NCI-H446 (cell line): ENCODE measurements at places on chromosomes 12 and 14.

DNA sequence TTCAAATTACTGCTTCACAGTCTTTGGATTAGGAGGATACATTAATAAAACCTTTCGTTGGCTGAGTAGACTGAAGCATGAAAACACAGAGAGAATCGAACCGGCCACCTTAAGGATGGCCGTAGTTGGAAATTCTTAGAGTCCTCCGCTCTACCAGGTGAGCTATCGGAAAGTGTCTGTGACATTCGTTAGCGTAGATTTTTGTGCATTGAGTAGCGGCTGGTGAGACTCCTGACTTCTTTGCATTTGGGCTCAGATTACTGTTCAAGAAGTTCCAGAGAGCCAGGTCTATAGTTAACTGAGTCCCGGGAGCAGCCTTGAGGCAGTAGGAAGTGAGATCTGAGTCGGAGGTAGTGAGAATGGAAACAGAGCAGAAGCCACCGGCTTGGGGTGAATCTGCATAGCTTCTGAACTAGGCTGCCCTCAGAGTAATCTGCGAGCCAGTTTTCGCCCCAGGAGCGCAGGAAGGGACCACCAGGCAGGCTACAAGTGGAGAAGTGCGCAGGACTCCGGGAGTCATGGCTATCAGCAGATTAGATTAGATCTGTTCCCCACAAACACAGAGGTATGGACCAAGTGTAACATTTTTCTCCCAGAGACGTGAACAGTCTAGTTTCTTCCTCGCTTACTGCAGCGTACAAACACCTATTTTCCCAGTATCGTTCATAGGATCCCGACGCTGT lies 11.0 kb downstream of the OR6S1 start:
- DNase-seq: peak; percentile 47

GRCh38 chr14:63357841-63358240 lies 39.1 kb upstream of the GPHB5 start:
- DNase-seq: no peak

DNA sequence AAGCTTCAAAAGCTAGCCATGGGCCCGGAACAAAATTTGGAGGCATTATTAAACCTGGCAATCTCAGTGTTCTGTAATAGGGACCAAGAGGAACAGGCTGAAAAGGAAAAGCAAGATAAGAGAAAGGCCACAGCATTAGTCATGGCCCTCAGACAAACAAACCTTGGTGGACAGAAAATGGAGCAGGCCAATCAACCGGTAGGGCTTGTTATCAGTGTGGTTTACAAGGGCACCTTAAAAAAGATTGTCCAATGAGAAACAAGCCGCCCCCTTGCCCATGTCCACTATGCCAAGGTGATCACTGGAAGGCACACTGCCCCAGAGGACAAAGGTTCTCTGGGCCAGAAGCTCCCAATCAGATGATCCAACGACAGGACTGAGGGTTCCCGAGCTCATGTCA lies 653.9 kb upstream of the TMEM132C start:
- DNase-seq: no peak

- peak; percentile 38 for DNase-seq
Observed at GRCh38 chr12:25458047-25458552, 95.0 kb downstream of the LMNTD1 start.

DNA sequence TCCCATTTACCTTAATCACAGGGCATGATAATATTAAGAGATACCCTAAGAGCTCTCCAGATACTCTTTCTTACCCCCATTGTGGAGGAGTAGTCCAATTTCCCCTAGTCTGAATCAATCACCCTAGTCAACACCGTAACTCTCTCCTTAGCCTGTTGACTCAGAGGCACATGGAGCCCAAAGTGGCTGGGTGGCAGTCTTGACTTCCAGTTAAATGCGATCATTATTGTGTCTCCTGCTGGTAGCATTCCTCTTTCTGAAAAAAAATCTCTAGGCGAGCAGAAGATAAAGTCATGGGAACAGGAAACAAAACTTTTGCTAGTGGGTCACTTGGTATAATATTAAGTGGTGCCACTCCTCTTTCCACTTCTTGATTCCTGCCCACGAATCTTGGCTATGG lies 46.4 kb downstream of the EMP1 start:
- no peak for DNase-seq

DNA sequence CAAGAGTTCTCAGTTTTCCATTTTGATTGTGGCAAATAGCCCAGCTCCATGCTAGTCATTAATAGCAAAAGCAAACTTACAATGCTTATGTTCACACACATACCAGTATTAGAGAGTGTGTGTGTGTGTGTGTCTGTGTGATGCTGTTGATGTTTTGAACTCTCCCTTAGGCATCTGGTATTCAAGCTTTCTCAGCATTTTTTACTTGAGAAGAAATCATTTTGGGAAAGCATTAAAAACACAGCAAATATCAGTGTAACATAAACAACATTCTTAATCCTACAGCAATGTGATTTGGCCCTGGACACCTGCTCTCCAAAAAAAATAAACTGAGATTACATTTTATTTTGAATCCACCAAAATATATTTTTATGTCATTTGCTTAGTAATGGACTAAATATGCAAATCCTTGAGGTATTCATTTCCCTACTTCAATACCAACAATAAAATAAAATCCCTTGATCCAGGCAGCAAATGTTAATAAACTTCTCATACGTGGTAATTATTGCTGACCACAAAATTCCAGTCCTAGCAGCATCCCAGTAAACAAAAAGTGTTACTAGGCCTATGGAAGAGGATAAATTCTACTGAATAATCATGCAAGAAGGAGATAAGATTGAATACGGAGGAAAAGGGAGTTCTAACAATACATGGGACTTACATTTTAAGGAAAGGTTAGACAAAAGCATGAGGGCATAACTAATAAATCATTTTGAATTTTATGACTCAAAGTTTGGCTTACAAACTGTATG lies 249.5 kb upstream of the CLEC14A start:
- DNase-seq: no peak

- DNase-seq: no peak
Observed at GRCh38 chr12:68831272-68831671, 23.3 kb downstream of the MDM2 start.

- peak; percentile 20 for DNase-seq
Observed at GRCh38 chr12:74415633-74416032, 122.0 kb upstream of the ATXN7L3B start.

DNA sequence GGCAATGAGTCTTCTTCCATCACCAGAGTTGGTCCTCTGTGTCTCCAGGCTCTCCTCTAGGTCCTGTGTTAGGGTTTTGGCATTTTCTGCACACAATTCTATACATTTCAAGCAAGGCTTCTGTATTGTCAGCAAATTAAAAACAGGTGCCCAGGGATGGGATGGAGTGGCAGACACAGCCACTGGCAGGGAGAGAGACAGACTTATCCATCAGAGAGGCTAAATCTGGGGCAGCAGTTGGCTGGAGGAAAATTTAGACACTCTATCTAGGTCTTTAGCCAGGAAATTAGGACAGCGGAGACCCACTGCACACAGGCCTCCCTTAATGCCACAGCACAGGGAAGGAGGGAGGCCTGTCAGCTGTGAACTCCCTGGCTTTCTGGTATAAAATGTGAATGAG lies 20.2 kb downstream of the PLEKHD1 start:
- no peak for DNase-seq

- DNase-seq: no peak
Observed at GRCh38 chr12:102629262-102629888, 149.0 kb upstream of the IGF1 start.

DNA sequence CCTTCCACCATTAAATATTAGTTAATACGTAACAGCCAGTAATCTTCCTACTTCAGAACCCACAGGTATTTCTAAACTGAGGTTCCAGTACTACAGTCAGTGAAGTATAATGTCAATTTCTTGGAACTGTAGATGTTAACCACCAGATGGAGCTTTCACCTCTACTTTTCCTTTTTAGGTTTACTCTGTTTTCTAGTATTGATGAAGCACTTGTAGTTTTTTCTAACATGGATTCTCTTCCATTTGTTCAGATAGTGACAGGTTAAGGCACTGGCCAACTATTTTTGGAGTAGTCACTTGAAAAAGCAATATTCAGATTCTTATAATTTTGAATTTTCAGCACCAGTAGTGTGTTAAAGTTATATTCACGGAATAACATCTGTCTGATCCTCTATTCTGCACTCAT lies 4.6 kb upstream of the SEC23A start:
- DNase-seq: no peak

DNA sequence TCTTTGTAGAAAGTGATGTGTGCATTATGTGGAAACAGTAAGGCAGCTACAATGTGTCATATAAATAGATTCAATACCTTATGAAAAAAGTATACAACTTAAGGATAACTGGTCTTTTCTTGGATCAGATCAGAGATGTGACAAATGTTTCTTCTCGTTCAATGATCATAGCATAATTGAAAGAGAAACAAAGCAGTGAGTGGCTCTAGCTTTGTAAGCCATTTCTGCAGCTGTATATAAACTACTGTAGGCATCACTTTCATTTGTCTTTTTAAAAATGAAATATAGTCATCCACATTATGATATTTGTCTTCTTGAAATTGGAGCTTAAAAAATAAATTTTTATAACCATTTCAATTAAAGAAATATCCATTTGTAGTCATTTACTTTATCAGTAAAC lies 63.8 kb upstream of the LMO3 start:
- no peak for DNase-seq

DNA sequence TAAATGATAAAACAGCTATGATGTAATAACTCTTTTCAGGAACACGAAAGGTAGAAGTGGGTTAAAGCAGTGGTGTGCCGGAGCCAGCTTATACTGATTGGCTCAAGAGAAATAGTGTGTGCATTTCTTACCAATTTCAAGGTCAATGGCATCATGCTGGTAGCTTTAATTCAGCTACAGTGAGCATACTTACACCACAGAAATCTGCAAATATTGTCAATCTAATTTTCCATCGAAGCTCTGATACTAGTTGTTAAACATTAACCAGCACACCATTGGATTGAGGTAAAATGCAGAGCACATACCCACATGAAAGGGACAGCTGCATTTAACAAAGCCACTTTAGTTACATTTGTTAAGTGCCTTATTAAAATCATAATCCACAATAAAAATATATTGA lies 225.7 kb downstream of the KCNC2 start:
- DNase-seq: no peak

DNA sequence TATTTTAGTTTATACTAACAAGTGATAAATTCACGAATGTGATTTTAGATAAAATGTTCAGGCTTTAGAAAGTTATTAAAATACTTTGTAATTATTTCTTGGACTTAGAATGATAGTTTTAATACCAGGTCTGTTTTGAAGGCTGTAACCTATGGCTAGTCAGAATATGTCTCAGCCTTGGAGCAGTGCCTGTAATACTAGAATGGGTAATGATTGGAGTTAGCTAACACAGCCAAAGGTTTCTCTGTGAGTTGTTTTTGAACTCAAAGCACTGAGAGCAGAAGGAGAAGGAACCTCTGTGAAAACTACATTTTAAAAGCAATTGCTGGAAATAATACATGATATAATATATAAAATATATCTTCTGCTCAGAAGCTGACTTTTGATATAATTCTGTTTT lies 110.1 kb downstream of the TMEM117 start:
- DNase-seq: no peak

DNA sequence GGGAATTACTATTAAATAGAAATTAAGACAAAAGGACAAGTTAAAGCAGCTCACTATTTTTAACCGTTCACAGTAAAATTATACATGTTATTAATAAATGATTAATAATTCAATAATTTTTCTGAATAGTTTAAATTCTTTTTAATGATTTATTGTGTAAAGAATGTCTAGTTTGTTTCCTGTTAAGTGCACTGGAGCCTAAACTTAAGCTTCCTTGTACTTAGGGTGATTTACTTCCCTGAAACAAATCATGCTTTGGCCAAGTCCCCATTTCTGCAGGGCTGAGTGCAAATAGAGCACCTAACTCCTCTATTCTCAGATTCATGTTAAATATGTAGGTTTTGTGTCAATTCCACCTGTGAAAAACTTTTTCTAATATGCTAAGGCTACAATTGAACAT lies 188.9 kb upstream of the PDZRN4 start:
- DNase-seq: no peak

DNA sequence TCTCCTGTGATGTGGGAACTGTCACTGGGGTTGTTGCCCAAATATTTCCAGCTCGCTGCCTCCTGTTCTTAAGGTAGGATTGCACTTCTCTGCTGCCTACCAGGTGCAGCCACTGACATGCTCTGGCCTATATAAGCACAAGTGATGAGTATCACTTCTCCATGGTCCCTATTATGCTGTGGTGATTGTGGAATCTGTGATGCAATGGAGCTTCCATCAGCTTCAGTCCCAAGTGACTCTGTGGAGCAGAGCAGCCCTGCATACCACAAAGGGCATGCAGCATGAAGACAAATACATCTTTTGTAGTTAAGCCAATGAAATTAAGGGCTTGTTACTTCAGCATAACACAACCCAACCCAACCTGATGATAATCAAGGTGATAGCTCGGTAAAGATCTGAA lies 43.5 kb downstream of the CKAP4 start:
- DNase-seq: no peak

DNA sequence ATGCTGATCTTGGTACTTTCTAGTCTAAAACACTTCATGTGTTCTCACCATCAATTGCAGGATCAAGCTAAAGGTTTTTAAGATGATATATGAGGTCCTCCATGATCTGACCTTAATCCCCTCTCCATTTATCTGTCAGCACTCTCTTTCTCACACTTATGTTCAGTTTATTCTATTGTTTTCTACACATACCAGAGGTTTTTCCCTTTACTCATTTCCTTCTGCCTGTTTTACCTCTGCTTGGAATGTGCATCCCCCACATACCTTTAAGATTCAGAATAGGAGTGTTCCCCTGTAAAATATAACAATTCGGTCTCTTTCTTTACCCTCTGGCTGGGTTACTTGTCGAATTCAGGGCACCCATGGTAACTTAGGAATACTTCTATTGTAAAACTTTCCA lies 219.1 kb upstream of the PKP2 start:
- DNase-seq: no peak

GRCh38 chr14:94331462-94331861 lies 8.3 kb upstream of the SERPINA6 start:
- no peak for DNase-seq

- peak; percentile 97 for DNase-seq
Observed at GRCh38 chr14:71753126-71753830, 179.0 kb upstream of the RGS6 start.

- DNase-seq: no peak
Observed at GRCh38 chr14:53161758-53162435, 8.8 kb upstream of the DDHD1 start.

GRCh38 chr12:42904683-42905418 lies 315.3 kb upstream of the PRICKLE1 start:
- DNase-seq: no peak

DNA sequence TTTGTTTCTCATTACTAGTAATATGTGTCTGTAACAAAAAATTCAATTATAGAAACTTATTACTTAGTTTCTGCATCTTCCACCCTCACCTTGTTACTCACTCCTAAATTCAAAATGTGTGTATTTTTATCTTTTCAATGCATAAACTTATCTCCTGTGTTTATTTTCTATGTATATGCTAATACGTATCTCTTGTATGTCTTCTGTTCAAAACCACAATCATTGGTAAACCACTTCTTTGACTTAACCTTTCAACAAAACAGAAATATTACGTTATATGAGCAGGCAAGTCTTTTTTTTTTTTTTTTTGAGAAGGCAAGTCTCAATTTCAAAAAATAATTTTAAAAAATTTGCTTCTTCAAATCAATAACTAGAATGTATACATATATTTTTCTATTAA lies 39.2 kb upstream of the RPH3A start:
- DNase-seq: no peak

GRCh38 chr14:33979613-33980276 lies 28.9 kb upstream of the EGLN3 start:
- DNase-seq: no peak

GRCh38 chr12:127012109-127012508 lies 1254.9 kb upstream of the TMEM132C start:
- DNase-seq: no peak
